AG09309 (cell line): ENCODE measurements at places on chromosomes 4 and X.

DNA sequence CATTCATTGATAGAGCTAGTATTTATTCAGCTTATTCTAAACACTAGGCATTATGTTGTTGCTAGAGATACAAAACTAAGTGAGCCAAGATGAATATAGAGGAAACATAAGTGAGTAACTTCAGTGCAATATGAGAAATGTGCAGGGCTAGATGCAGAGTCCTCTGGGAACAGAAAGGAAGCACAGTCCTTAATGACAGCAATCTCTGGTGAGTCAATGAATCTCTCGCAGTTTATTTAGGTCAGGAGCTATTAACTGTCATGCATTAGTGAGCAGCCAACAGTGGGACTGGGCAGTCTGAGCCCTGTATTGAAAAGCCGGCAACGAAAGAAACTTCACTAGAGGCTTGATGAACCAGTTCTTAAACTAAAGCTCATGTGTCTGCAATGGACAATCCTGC, 598.1 kb upstream of the MAGEB2 start:
- peak; percentile 4 for DNase-seq

- no peak for DNase-seq
Measured at GRCh38 chr4:169658975-169659715, 38.8 kb downstream of the CLCN3 start.

- no peak for DNase-seq
Measured at GRCh38 chr4:30753316-30753715, 33.1 kb downstream of the PCDH7 start.

DNA sequence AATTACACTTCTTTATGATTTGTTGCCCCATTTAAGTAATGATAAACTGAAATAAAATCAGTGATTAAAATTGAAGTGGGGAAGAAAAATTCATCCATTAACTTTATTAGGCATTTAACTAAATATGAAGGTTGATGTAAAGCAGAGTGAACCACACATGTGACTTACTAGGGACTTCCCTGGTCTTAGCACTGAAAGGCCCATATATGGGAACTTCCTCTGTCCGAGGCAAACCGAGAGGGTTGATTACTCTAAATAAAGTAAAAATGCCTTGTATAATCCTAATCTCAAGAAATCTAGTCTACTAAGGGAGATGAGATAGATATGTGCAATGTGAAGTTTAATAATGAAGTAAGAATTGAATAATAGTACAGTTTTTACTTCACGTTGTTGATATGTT, 403.9 kb upstream of the RPS6KA3 start:
- DNase-seq: no peak

GRCh38 chr4:37070041-37070440, 174.5 kb upstream of the NWD2 start:
- DNase-seq: no peak

DNA sequence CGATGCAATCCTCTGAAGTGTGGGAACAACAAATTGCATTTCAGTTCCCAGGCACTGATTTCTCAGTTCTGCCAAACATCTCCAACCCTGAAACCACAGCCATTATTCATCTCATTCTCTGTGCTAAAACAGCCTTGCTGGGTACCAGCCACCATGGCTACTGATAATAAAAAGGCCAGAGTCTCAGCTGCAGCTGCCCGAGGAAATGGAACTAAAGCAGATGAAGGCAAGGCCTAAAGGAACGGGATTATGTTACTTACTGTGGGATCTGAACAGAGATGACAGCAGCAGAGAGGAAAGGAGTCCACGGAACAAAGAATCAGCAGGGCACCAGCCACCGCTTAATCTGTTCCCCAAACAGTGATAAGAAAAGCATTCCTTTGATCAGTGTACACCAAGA, 155.7 kb downstream of the PAPSS1 start:
- no peak for DNase-seq

GRCh38 chrX:47068214-47068613, 10.0 kb upstream of the RGN start:
- no peak for DNase-seq

GRCh38 chr4:107734120-107734519, 14.1 kb upstream of the PAPSS1 start:
- DNase-seq: no peak

DNA sequence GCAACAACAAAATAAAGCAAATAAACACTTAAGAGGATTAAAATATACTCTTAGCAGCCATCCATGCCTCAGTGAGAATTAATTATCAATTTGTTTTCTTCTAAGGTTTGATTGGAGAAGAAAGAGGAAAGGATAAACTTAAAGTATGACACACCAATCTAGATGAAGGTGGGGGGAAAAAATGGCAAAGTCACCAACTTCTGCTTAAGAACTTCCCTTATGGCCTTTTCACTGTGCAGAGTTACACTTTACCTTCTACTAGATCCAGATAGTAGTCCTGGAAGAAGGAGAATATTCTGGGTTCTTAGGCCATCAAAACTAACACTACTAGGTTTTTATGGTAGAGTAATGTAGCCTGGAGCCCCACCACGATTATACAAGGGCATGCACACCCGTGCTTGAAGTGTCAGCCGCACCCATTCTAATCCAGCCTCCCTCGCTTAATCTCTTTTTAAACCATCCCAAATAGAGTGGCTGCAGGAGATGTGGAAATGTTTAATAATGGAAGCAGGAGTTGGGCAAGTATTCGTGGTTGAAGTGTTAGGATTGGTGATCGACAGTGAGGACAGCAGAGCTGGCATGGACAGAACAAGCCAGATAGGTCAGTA, 14.1 kb downstream of the ENPEP start:
- no peak for DNase-seq

GRCh38 chrX:46582325-46582724, 8.8 kb downstream of the CHST7 start:
- DNase-seq: no peak

DNA sequence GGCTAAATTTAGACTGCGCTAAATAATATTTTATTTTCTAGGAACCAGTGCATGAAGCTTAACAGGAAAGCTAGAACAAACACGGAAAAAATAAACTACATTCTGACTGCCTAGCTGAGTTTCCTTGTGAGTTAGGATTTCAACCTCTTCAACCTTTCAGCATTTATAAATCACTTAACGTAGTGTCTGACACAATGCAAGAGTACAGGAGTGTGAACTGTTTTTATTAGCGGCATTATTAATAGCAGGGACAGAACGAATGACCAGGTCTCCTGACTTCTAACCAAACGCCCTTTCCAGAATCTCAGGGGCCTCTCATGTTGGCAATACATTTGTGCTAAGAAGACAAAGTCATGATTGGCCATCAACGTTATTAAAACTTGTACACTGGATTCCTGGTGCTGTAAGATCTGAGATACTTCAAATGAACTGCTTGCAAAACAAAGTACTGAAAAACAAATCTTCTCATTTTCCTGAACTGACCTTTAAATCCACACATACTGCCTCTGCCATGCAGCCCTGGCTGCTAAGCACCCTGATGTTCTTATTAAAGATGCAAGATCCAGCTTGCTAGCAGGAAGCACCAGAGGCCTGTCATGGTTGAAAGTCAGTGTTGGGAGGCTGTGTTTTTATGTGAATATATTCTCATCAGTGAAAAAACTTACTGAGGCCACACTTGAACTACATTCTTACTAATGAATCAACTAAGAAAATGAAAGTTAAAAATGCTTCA, 380.4 kb upstream of the CPEB2 start:
- no peak for DNase-seq

- no peak for DNase-seq
Measured at GRCh38 chr4:1413687-1414479, 7.6 kb upstream of the NKX1-1 start.

GRCh38 chr4:153218961-153219360, 14.7 kb downstream of the TRIM2 start:
- DNase-seq: no peak

GRCh38 chr4:158827543-158827981, 58.7 kb downstream of the FNIP2 start:
- DNase-seq: no peak

DNA sequence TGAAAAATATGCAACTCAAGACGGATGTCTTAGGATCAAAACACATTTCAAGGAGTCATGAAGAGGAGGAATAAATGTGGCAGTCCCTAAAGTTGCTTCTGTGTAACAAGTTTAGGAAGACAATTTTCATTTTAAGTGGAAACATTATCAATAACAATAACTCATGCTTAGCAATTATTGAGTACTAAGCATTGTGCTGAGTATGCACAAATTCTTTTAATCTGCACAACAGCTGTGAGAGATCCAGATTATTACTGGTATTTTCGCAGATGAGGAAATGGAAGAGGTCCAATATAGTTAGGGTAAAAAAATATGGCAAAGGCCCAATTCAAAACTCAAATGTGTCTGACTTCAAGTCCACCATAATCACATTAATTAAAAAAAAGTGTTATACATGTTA, 2.9 kb upstream of the TEX13B start:
- DNase-seq: no peak

- no peak for DNase-seq
Measured at GRCh38 chrX:8731559-8732395, at the start of gene ANOS1. TSS of gene ANOS1 (minus strand) at chrX:8732137. CDS start at chrX:8732036, 101 bp downstream.

- DNase-seq: no peak
Measured at GRCh38 chr4:24063731-24064130, 173.9 kb upstream of the PPARGC1A start.

DNA sequence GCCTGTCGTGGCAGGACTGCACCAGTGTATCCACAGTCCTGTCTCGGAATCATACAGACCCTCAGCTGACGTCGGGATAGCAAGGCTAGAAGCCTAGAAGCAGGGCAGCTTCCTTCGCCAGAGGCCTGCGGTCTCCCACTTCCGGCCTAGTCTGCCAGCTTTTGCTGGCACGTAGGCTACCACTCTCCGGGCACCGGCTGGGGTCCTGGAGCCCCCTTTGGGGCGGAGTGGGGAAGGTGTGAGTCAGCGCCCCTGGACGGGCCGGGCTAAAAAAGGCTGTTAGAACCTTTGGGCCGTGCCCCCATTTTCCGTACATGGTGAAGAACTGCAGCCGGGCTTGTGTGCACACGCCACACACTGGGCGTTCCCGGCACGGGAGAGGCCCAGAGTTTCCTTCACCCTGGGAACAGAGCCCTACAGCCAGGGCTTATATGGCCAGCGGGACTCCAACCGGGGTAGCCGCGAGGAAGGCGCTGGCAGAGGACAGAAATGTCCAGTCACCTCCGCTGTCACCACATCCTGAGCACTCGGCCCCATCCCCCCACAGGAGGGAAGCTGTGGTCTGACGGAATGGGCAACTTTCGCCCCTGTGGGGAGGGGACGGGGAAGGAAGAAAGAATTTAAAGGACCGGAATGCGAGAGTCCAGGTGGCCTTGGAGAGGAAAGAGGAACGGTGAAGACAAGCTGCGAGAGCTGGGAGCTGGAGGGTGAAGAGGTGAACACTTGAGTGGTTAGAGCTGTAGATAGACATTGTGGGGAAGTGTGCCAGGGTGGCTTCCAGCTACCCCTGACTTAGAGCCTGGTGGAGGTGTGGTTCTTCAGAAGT, 4.6 kb downstream of the MAGIX start:
- peak; percentile 49 for DNase-seq

- DNase-seq: peak; percentile 94
Measured at GRCh38 chr4:19748519-19749479, 502.9 kb upstream of the SLIT2 start.

GRCh38 chr4:109751852-109752251, 22.0 kb upstream of the PLA2G12A start:
- DNase-seq: no peak

DNA sequence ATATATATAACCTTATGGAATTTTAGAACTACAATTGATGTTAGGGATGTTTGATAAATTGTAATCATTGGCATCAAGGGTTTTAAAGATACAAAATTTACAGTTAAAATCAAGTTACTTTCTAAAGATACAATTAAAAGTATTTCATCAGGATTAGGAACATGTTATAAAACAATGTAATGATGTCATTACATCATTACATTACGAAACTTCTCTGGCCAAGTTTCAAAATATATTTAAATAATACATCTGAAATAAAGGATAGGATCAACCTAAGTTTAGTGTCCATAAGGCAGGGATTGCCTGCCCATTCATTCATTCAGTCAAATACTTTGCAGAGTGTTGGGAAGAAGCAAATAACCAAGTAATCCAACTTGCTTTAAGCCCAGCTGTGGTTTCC, 75.1 kb downstream of the TENM3 start:
- DNase-seq: no peak

DNA sequence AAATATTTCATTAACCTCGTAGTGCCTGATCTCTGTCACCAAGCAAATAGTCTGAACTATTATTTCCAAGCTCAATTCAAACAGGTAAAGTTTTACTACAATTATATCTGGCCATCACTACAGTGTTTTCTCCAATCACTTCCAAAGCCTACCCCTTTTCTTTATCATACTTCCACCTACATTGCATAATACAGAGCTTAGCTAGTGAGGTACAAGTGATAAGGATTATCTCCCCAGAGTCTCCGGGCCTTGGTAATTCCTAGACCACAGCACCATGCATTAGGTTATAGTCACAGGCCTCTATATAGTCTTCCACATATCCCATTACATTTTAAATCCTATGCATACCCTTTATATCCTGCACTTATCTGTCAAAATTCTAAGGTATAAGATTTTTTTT, 154.2 kb downstream of the SNCA start:
- DNase-seq: no peak

- DNase-seq: no peak
Measured at GRCh38 chrX:46488712-46489111, 56.5 kb downstream of the ZNF674 start.

DNA sequence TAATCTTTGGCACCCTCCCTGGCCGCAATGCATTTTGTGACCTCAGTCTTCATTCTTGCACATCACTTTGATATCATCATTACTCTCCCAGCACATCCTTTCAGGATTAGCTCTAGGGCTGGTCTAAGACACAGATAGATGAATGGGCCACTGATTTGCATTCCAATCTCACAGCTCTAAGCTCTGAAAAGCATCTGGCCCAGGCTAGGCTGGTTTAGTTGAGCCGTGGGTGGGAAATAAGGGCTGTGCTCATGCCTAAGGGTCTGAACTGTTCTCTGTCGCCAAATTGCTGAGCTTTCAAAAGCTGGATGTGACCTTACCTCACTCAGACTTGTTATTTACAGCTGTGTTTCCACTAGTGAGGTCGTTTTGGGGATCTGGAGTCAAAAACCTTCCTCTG, 30.0 kb upstream of the SLC9A7 start:
- no peak for DNase-seq

DNA sequence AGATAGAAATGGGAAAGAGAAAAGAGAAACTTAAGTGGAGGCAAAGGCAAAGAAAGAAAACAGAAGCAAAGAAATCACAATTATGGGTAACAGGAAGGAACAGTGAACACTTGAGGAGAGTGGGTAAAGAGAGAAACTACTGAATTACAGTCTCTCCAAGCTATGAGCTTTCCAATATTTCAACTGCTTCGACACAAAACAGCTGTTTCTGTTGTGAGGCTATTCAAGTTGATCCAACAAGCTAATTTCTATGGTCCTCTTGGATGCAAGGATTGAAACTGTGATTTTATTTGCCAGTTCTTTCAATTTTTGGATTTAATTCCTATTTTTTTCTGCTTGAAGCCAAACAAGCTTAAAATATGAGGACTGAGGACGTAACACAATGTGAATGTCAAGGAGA, 80.5 kb upstream of the ADGRA3 start:
- no peak for DNase-seq

DNA sequence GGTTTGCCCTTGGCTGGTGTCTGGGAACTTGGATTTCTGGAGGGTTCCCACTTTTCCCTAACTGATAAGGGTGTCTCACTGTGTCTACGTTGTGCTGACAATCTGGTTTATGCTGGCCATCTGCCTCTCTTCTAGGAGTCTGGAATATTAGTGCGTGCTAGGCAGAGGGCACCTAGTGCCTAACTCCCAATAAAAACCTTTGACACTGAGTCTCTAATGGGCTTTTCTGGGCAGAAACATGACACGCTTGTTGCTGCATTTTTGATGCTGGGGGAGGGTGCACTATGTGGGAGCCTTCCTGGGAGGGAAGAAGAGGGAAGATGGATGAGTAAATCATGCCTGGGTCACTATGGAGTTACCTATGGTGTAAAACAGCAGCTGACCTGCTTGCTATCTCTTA, 16.3 kb upstream of the ZNF41 start:
- no peak for DNase-seq
